PC-3 (cell line): ENCODE measurements at places on chromosomes 7 and 10. TPM values are rescaled to one million over a fixed set of nuclear protein-coding genes. Genes with fewer than 3 reads are reported as not detected.

- DNase-seq = peak; percentile 98
Observed at GRCh38 chr7:30143748-30144251, 9.0 kb downstream of the MTURN start.

- no peak for DNase-seq
Observed at GRCh38 chr7:146388928-146389327, 272.3 kb downstream of the CNTNAP2 start.

DNA sequence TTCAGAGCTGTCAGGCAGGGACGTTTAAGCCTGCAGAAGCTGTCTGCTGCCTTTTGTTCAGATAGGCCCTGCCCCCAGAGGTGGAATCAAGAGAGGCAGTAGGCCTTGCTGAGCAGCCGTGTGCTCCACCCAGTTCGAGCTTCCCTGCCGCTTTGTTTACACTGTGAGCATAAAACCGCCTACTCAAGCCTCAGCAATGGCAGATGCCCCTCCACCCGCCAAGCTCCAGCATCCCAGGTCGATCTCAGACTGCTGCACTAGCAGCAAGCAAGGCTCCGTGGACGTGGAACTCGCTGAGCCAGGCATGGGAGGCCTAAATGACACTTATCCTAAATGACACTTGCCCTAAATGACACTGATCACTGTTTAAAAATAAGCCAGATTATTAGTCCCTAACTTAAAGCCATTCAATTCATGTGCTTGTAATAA, 6.8 kb upstream of the ASB15 start:
- DNase-seq = no peak

DNA sequence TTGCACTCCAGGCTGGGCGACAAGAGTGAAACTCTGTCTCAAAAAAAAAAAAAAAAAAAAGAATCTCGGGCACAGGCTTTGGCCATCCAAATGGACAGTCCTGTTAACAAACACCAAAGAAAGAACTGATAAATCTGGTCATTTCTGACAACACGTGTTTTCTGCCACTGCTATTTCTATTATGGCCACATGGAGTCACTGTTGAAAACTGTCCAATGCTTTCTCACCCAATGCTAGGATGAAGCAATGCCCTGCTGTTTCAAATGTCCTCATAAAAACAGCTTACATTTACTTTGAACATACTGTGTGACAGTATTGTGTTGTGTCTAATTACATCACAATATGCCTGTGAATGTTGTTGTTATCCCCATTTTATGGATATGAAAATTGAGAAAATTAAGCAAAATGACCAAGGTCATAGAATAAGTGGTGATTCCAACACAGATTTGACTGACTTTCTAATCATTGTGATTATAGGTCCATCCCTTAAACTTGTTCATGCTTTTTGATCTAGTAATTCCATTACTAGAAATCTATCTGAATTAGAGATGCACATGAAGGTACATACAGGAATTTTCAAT, 19.9 kb upstream of the MAP3K8 start:
- DNase-seq = peak; percentile 73

GRCh38 chr7:100545360-100546128, 6.5 kb downstream of the AGFG2 start:
- DNase-seq = peak; percentile 91

DNA sequence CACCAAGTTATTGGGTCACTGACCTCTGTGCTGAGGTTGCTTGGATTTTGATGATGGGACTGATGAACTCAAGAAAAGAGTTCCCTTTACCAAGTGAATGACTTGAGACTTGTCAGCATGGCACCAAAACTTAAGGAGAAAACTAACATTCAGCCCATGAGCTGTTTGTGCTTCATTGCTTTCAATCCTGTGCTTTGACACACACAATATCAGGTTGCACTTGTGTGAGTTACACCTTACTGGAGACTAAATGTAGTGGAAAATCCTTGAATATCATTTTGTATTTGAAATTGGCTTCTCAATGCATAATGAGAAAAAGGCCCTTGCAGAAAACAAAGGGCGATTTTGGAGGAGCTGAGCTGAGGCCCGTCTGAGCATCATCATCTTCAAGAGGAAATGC, 2.7 kb downstream of the BAG3 start:
- no peak for DNase-seq

- peak; percentile 19 for DNase-seq
Observed at GRCh38 chr7:66429498-66430163, 199.1 kb upstream of the KCTD7 start.

DNA sequence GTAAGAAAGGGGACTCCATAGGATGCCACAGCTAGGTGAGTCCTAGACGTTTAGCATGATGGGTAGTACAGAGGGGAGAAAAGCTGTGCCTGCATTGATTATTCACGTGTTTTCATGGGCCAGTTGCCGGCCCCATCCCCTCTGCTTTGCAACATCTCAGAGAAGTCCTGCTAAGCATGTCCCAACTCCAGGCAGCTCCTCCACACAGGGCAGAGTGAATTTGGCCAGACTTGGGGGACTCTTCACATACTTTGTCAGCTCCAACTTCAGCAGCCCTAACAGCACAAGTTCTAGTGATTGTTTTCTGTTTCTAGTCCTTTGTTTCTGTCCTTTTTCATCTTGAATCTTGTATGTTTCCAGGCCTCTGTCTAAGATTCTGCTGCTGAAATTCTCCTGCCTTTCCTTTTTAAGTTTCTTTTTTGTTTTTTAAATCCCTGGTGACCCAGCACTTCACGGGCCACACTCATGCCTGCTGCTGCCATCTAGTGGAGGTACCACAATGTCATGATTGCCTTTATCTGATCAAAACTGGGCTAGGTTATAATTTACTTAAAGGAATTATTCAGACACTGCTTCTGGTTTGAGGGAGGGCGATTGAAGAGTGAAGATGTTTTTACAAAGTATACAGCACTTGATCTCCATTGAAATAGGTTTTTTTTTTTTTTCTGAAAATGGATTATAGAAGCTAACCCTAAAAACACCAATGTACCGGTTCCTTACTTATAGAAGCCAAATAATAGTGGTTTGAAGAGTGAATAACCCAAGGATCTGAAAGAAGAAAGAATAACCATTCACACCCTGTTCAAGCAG, 276.9 kb downstream of the CSTF2T start:
- DNase-seq = peak; percentile 95

GRCh38 chr10:47143072-47143471, 156.9 kb upstream of the GDF10 start:
- DNase-seq = no peak

- no peak for DNase-seq
Observed at GRCh38 chr7:47332681-47333553, 249.0 kb downstream of the TNS3 start.

GRCh38 chr10:6755781-6756460, 175.8 kb upstream of the PRKCQ start:
- no peak for DNase-seq

DNA sequence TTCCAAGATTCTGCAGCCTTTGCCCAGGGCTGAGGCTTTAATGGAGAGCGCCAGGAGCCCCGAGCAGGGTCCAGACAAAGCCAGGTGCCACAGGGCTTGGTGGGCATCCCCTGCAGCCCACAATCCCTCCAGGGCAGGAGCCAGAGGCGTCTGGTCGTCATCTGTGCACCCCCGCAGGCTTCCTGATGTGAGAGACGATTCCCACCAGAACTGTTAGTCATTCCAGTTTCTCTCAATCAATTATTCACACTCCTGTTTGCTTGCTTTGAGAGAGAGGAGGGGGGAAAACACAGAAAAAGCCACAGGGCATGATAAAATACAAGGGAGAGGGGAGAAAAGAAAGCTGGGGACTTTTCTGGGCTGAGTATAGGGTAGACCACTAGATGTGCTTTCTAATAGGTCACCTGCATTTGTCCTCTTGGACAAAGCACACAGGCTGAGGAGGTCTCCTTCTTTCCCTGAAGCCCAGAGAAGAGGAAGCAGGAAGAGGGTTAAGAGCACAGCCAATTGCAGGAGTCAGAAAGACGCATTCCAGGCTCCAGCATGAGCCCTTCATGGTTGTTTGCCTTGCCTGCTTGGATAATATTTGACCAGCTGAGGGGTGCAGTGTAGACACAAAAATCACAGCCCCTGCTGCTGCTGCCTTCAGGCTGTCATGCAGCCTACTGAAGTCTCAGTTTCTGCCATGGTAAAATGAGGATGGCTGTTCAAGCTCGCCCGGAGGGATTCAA, 194.4 kb downstream of the PLXNA4 start:
- DNase-seq = peak; percentile 9

GRCh38 chr10:112374724-112375541, 1.0 kb downstream of the ACSL5 start:
- DNase-seq = no peak

DNA sequence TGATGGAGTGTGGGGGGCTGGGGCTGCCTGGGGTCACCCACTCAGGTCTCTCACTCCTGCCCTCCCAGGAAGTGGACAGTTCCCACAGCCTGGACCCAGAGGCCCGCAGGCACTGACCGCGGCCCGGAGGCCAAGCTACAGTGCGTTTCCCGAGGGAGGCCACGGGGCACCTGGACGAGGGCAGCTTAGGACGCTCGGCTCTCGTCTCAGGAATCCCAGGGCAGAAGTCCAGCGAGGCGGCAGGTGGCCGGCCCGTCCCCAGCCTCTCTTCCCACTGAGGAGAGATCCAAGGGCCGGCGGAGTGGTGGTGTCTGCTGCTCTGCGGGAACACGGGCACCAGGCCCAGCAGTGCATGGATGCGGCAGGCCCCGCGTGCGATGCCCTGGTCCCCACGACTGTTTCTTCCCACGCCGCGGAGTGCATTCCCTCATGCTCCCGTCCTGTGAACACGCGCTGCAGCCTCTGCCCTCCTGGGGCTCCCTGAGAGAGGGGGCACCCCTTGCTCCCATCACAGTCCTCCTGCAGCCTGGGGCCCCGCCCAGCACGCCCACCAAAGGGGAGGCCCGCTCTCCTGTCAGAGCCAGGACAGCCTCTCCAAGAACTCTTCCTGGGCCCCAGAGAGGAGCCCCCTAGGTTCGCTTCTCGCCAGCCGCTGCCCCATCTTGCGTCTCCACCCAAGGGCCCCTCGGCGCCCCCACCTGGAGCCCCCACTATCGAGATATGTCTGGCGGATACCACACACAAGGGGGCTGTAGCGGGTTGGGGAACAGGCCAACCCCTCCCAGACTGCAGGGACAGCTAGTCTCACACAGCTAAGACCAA, 24.3 kb upstream of the GPR146 start:
- no peak for DNase-seq

DNA sequence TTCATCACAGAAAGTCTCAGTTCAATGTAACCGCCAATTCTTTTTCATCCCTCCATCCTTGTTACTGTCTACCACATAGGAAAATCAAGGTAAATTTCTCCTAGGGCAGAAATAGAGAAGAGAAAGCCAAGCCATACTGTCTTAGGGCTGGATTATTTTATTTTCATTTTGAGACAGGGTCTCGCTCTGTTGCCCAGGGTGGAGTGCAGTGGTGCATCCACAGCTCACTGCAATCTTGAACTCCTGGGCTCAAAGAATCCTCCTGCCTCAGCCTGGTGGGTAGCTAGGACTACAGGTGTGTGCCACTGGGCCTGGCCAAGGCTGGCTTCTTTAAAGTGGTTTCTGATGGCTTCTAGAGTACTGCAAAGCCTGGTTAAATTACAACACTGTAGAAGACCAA, 181.7 kb downstream of the SRPK2 start:
- DNase-seq = no peak

GRCh38 chr10:15313843-15314242, 57.2 kb downstream of the FAM171A1 start:
- no peak for DNase-seq

GRCh38 chr10:124665558-124665957, 78.6 kb downstream of the FAM53B start:
- peak; percentile 30 for DNase-seq

DNA sequence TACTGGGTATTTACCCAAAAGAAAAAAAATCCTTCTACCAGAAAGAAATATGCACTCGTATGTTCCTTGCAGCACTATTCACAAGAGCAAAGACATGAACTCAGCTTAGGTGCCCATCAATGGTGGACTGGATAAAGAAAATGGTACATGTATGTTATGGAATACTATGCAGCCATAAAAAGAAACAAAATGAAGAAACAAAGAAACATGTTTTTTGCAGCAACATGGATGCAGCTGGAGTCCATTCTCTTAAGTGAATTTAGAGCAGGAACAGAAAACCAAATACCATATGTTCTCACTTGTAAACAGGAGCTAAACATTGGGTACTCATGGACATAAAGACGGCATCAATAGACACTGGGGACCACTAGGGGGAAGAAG, 5.5 kb upstream of the GNB2 start:
- DNase-seq = no peak

- DNase-seq = no peak
Observed at GRCh38 chr7:31211281-31211680, 129.2 kb downstream of the NEUROD6 start.

GRCh38 chr7:86949052-86949778, 110.2 kb downstream of the ELAPOR2 start:
- no peak for DNase-seq

DNA sequence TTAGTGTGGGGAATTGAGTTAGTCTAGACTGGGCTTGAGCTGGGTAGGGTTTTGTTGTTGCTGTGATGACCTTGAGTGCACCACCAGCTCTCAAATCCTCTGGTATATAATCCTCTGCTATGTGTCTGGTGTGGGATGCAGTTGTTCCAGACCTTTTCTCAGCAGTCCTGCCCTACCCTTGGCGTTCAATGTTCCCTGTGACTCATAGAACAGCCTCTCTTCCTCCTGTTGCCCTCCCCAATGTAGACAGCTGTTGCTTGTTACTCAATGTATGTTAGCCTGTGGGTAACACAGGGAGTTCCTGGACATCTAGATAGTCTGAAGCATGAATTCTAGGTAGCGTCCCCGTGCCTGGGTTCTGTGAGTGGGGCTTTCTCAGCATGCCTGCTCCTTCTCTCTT, 19.8 kb downstream of the ACBD7 start:
- no peak for DNase-seq

DNA sequence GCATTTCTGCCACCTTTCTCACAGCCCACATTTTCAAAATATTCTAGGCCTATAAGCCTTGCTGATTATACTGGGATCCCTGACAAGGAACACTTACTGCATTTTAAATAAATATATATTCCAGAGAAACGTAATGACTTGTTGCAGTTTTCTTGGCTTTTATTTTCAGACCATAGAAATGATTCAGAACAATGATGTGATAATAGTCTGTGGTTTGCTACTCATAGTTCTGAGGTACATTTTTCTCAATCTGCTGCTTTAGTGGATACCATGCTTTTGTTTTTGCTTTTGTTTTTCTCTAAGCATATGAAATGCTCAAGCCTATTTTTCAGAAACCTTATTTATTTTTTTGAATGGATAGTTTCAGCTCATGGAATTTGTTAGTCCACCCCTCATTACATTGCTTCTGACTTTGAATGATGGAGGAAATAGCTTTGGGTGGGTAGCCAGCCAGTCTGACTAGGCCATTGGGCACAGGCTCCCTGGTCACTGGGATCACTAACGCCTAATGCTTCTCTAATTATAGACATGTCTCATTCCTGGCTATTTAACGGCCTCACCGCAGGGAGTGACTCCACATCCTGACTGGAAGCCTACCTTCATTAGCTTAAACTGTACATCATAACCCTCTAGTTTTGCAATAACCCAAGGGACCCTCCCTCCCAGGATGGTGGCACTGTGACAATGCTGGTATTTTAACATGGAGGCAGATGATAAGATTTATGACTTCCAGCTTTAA, 66.1 kb downstream of the MBL2 start:
- DNase-seq = no peak

Gene TEX36
- not detected in 2 replicates for total RNA-seq

Gene ENKUR
- total RNA-seq = not detected in 2 replicates

Gene ARHGAP22
- total RNA-seq = 12.2 and 14.9 TPM in 2 replicates

Gene NEBL
- total RNA-seq = 14.7 and 18.8 TPM in 2 replicates

Gene LIPM
- total RNA-seq = not detected in 2 replicates

Gene WEE2
- not detected in 2 replicates for total RNA-seq

Gene PDE6C
- not detected in 2 replicates for total RNA-seq

Gene UCN3
- not detected in 2 replicates for total RNA-seq

Gene ZNF727
- 0.07 TPM in 1 of 2 replicates, not detected in the other for total RNA-seq

Gene CHST3
- total RNA-seq = 12.7 and 17.0 TPM in 2 replicates
